ENCODE measurements at places on chromosomes 16 and 17. TPM values are rescaled to one million over a fixed set of nuclear protein-coding genes. Genes with fewer than 3 reads are reported as not detected.

The IL21R gene
- total RNA-seq: 155 TPM

The TEX19 gene
- not detected for total RNA-seq

The LGALS9B gene
- not detected for total RNA-seq

The CENPV gene
- 48.5 TPM for total RNA-seq

The AKAP1 gene
- total RNA-seq: 19.6 TPM

The TOP2A gene
- 324 TPM for total RNA-seq

The ASPHD1 gene
- total RNA-seq: 0.82 TPM

The ASB16 gene
- total RNA-seq: 0.44 TPM

- no peaks in the 10 kb centered on the region for H3K36me3 ChIP-seq
- peaks cover 7% of the 10 kb centered on the region for H3K4me1 ChIP-seq
- DNase-seq: no peak
- H3K27ac ChIP-seq: no peak overlapping the region
- H3K27me3 ChIP-seq: no peaks in the 10 kb centered on the region
These were observed 1.8 kb downstream of the VASN start for GRCh38 chr16:4373356-4373908.

DNA sequence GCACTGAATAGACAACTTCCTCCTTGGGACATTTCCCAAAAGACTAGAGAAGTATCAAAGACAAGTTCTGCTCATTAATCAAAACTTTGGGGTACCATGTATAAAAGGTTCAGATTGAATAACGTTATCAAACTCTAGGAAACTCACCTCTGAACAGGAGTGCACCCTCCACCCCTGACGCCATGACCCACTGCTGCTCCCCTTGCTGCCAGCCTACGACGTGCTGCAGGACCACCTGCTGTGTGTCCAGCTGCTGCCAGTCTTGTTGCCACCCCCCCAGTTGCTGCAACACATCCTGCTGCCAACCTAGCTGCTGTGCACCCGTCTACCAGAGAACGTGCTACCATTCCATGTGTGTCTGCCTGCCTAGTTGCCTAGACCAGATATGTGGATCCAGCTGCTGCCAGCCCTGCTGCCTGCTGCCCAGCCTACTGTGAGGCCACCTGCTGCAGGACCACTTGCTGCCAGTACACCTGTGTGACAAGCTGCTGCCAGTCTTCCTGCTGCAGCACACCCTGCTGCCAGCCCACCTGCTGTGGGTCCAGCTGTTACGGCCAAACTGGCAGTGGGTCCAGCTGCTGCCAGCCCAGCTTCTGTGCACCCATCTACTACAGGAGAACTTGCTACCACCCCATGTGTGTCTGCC lies 13.8 kb upstream of the KRTAP9-2 start:
- no peak overlapping the region for H3K4me3 ChIP-seq
- H3K27me3 ChIP-seq: peaks cover 7% of the 10 kb centered on the region
- peaks cover 7% of the 10 kb centered on the region for H3K4me1 ChIP-seq
- no peaks in the 10 kb centered on the region for H3K36me3 ChIP-seq

DNA sequence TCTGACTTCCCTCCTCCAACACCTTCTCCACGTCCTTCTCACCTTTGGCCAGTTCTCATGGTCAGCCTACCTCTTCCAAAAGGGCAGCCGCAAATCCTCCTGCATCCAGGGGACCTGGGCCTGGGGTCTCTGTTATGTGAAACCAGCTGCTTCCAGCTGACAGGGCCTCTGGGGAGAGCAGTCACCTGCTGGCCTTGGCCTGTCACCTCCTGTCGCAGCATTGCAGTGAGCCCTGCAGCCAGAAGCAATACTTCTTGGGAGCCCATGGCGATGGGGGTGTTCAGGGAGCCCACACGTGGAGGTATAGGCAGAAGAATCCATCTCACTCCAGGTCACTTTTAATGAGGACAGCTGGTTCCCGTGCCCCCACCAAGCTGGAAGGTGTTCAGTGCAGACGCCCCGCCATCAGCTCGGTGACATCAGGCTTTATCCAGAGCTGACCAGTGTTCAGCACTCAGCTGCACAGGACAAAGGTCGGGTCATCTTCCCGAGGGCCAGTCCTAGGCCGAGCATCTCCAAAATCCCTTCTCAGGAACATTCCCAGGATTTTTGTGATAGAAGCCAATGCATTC lies 1.7 kb upstream of the SLC47A2 start:
- H3K36me3 ChIP-seq: no peaks in the 10 kb centered on the region
- no peaks in the 10 kb centered on the region for H3K27me3 ChIP-seq
- no peaks in the 10 kb centered on the region for H3K4me1 ChIP-seq
- no peak for DNase-seq

DNA sequence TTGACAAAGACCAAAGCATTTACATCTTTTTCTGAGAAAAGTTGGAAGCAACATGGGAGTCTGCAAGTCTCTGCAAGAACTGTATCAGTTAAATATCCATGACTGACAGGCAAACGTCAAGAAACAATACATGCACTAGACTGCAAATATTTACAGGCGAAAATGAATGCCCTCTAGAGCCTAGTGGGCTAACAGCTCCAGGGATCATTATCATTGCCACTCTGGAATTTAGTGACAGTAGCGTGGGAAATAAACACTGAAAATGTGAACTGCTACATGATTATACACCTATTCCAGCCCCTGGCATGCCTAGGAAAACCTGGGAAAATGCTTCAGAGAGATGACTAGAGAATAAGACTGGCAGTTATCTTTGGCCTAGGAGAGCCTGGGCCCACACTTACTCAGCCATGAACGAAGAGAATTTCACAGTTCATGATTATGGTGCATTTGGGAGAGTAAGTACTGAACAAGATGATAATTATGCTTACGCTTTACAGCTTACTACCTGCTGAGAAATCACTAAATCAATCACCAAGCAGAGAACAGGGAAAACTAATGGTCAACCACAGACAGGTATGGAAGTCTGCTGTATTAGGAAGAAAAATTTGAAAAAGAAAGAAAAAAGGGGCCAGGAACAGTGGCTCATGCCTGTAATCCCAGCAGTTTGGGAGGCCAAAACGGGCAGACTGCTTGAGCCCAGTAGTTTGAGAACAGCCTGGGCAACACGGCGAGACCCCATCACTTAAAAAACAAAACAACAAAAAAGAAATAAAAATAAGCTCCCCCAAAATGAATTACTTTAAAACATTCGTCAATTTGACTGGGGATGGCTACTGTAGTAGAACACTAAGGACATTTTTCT lies 66.6 kb upstream of the CLEC18B start:
- no peak overlapping the region for H3K4me3 ChIP-seq
- no peak for DNase-seq
- H3K27me3 ChIP-seq: no peaks in the 10 kb centered on the region
- peaks cover 20% of the 10 kb centered on the region for H3K4me1 ChIP-seq
- no peak overlapping the region for H3K27ac ChIP-seq

- no peak overlapping the region for H3K27ac ChIP-seq
- no peak for DNase-seq
- no peaks in the 10 kb centered on the region for H3K4me1 ChIP-seq
- H3K4me3 ChIP-seq: no peak overlapping the region
- no peaks in the 10 kb centered on the region for H3K27me3 ChIP-seq
- no peaks in the 10 kb centered on the region for H3K36me3 ChIP-seq
These were observed 49.9 kb downstream of the BAIAP2 start for GRCh38 chr17:81084680-81085419.

DNA sequence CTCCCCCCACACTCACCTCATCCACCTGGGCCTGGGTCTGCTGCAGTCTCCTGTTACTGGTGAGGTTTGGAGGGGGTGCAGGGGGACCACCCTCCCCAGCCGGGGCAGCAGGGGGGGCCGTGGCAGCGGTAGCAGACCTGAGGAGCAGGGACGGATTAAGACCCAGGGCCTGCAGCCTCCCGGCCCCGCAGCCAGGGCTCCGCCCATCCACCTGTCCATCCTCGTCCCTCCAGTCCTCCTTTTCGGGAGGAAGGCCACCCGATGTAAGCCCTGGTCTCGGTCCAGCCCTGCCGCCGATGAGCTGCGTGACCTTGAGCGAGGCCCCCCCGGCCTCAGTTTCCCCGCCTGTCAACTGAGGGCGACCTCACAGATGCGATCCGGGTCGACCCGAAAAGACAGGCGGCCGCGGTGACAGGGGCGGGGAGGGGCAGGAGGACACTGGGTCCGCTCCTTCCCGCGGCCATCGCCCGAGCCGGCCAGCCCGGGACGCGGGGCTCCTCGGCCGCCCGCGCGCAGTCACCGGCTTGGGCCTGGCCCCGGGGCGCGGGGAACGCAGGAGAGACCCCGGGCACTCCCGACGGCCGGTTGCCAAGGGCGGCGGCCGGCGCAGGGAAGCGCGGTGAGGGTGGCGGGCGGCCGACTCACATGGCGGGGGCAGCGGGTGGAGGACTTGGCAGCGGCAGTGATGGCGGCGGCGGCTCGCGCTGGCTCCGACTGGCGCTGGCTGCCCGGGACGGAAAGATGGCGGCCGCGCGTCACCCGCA lies at the start of gene VAMP2:
Gene VAMP2 (minus strand): TSS at position 716 of the 764 bp plus-strand sequence. CDS start 69 bp downstream, at position 647.
- peak; percentile 92 for DNase-seq
- H3K36me3 ChIP-seq: peaks cover 22% of the 10 kb centered on the region

- H3K27me3 ChIP-seq: no peaks in the 10 kb centered on the region
- H3K36me3 ChIP-seq: no peaks in the 10 kb centered on the region
- H3K4me1 ChIP-seq: peaks cover 4% of the 10 kb centered on the region
- H3K27ac ChIP-seq: no peak overlapping the region
- H3K4me3 ChIP-seq: no peak overlapping the region
- no peak for DNase-seq
These were observed 292.5 kb downstream of the XYLT1 start for GRCh38 chr16:17177959-17178905.

DNA sequence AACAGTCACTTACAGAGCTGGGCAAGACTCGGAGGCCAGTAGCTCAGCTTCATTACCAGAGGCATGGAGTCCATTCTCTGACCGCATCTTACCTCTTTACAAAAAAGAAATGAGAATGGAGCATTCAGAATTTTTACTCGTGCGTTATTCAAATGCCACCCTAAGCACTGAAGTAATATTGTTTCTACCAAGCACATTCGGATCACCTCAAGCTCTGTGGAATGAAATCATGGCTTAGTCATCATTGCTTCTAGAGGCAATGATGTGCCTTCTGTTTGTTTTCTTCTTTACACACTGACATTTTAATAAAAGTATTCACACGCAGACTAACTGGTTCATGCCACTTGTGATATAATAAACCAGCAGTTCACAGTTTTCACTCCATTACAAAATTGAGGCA lies 206.8 kb downstream of the PHKB start:
- no peak for DNase-seq
- peaks cover 3% of the 10 kb centered on the region for H3K36me3 ChIP-seq
- no peaks in the 10 kb centered on the region for H3K4me1 ChIP-seq

- no peak overlapping the region for H3K27ac ChIP-seq
- peaks cover 15% of the 10 kb centered on the region for H3K4me1 ChIP-seq
- H3K4me3 ChIP-seq: peak overlapping the region; percentile 19
These were observed 10.2 kb downstream of the EEF2K start for GRCh38 chr16:22216191-22216831.

DNA sequence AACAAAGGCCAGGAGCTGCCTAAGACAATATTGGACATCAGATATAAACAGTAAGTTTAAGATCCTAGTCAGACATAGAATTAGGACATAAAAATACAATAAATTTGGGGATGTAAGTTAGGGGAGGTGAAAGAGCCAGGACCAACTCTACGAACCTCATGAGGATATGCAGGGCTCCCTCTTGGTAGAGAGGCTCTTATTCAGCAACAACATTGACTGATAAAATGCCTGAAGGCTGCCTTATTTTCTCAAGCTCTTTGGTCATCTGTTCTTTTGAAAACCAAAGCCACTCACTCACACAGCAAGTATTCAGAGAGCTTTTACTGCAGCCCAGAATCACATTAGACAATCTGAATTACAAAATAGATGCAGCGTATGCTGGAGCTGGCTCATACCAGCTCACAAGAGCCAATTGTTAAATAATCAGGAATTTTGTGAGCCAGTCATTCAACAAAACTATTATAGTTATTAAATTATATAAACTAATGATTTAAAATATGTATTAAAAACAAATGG lies 108.6 kb upstream of the CLEC3A start:
- peaks cover 7% of the 10 kb centered on the region for H3K27me3 ChIP-seq
- H3K36me3 ChIP-seq: no peaks in the 10 kb centered on the region
- H3K27ac ChIP-seq: no peak overlapping the region

GRCh38 chr17:36524428-36524876 lies 10.2 kb downstream of the MYO19 start:
- H3K4me3 ChIP-seq: no peak overlapping the region
- peak overlapping the region; percentile 45 for H3K27ac ChIP-seq
- peak; percentile 14 for DNase-seq
- peaks cover 34% of the 10 kb centered on the region for H3K4me1 ChIP-seq

- no peak overlapping the region for H3K27ac ChIP-seq
- no peaks in the 10 kb centered on the region for H3K36me3 ChIP-seq
- no peak overlapping the region for H3K4me3 ChIP-seq
These were observed 641.0 kb upstream of the EEF2KMT start for GRCh38 chr16:5738586-5738985.

DNA sequence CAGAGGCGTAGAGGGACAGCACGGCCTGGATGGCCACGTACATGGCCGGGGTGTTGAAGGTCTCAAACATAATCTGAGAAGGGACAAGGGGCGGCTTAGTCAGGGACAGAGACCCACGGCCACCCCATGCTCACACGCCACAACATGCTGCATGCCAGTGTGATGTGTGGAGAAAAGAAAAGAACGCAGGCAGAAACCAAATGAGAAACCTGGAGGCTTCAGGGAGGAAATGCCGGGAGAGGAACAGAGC lies 1.1 kb downstream of the ACTG1 start:
- peak overlapping the region; percentile 99 for H3K27ac ChIP-seq
- H3K27me3 ChIP-seq: no peaks in the 10 kb centered on the region
- peaks cover 36% of the 10 kb centered on the region for H3K36me3 ChIP-seq
- H3K4me1 ChIP-seq: peaks cover 44% of the 10 kb centered on the region
- peak overlapping the region; percentile 99 for H3K4me3 ChIP-seq

- no peak overlapping the region for H3K27ac ChIP-seq
- H3K36me3 ChIP-seq: no peaks in the 10 kb centered on the region
- no peak overlapping the region for H3K4me3 ChIP-seq
- H3K4me1 ChIP-seq: no peaks in the 10 kb centered on the region
- DNase-seq: no peak
These were observed 36.5 kb downstream of the ACTG1 start for GRCh38 chr17:81476097-81476496.

DNA sequence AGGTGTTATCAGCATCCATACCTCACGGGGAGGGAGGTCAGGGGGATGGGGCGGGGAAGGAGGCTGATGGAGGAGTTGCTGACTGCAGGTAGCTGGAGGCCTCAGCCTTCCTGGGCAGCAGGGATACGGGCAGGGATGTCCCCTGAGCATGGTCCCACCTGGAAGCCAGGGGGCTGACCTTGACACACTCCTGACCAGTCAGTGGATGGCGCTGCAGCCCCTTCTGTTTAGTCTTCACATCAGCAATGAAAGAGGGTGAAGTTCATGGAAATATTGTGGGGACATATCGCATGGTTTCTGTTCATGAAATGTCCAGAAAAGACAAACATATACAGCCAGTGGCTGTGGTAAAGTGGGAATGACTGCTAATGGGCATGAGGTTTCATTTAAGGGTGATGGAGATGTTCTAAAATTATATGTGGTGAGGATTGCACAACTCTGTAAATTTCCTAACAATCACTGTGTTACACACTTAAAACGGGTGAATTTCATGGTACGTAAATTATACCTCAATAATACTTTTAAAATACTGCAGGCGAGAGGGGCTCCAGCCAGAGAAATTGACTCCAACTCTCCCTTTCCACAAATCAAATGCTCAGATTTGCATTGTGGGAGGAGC lies 489.6 kb downstream of the CDH13 start:
- H3K36me3 ChIP-seq: no peaks in the 10 kb centered on the region
- H3K4me1 ChIP-seq: no peaks in the 10 kb centered on the region
- H3K4me3 ChIP-seq: no peak overlapping the region
- no peak overlapping the region for H3K27ac ChIP-seq
- no peak for DNase-seq

GRCh38 chr16:87086156-87086555 lies 231.0 kb downstream of the C16orf95 start:
- no peaks in the 10 kb centered on the region for H3K4me1 ChIP-seq
- no peak overlapping the region for H3K4me3 ChIP-seq
- H3K36me3 ChIP-seq: peaks cover 6% of the 10 kb centered on the region
- no peak for DNase-seq
- H3K27me3 ChIP-seq: no peaks in the 10 kb centered on the region
